Epithelial cell of alveolus of lung (primary cell): ENCODE measurements at places on chromosomes 7 and 10. TPM values are rescaled to one million over a fixed set of nuclear protein-coding genes. Genes with fewer than 3 reads are reported as not detected.

TMEM139 gene
- total RNA-seq: 0.39 TPM in 1 of 2 replicates, not detected in the other

RAPGEF5 gene
- total RNA-seq: 1.8 and 4.7 TPM in 2 replicates

PPP2R2D gene
- 19.2 and 24.2 TPM in 2 replicates for total RNA-seq

GNGT1 gene
- total RNA-seq: not detected in 2 replicates

RADIL gene
- 0.78 and 7.1 TPM in 2 replicates for total RNA-seq

TRIM74 gene
- total RNA-seq: not detected in 2 replicates

ZNF488 gene
- total RNA-seq: 0.24 and 0.52 TPM in 2 replicates

MYL7 gene
- total RNA-seq: not detected in 2 replicates
